Caco-2 (cell line): ENCODE measurements at places on chromosomes 2 and 18.

GRCh38 chr18:35127201-35127600, 86.0 kb downstream of the MAPRE2 start:
- H3K36me3 ChIP-seq, result no peaks in the 10 kb centered on the region
- H3K4me1 ChIP-seq, result no peaks in the 10 kb centered on the region
- no peak overlapping the region for H3K27ac ChIP-seq
- no peaks in the 10 kb centered on the region for H3K27me3 ChIP-seq

GRCh38 chr2:141201016-141201565, 929.7 kb downstream of the LRP1B start:
- no peak for DNase-seq
- no peak overlapping the region for H3K27ac ChIP-seq
- no peak overlapping the region for H3K4me3 ChIP-seq
- no peaks in the 10 kb centered on the region for H3K27me3 ChIP-seq

GRCh38 chr18:37659906-37660305, 94.3 kb upstream of the CELF4 start:
- no peaks in the 10 kb centered on the region for H3K4me1 ChIP-seq
- no peak overlapping the region for H3K4me3 ChIP-seq
- H3K27me3 ChIP-seq, result no peaks in the 10 kb centered on the region
- no peaks in the 10 kb centered on the region for H3K36me3 ChIP-seq
- no peak for DNase-seq

DNA sequence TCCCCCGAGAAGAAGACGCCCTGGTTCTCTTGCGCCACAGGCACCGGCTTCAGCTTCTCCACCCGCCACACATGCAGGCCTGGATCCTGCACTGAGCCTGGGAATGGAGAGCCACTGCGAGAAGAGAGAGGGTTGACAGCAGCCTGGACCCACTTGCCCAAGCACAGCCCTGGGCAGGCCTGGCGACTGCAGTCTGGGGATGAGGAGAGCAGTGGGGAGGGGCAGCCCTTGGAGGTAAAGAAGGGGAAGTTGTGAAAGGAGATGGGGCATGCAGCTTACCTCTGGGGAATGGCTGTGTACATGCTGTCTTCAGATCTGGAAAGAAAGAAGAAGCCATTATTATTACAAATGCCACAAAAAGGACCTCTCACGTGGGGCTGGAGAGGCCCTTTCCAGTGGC, 8.3 kb downstream of the CAPG start:
- H3K27ac ChIP-seq, result no peak overlapping the region
- H3K4me3 ChIP-seq, result no peak overlapping the region
- DNase-seq, result no peak
- no peaks in the 10 kb centered on the region for H3K36me3 ChIP-seq
- peaks cover 4% of the 10 kb centered on the region; the same call in 1 of the 2 replicates for H3K4me1 ChIP-seq

DNA sequence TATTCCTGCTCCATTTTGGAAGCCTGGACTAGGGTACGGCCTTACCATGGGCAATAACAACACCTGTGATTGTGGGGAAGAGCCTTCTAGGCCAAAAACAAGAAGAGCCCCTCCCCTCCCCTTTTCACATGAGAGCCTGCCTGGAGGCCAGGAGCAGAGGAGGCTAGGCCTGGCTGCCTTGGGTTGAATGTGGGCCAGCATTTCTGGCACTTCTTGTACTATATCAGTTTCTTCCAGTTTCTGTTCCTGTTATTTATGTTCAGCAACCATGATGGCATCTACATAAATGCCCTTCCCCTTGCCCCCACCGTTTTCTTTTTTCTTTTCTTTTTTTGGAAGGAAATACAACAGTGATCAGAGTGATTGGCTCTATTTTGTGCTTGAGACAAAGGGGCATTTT, 58.4 kb downstream of the KCTD18 start:
- DNase-seq, result no peak
- peaks cover 4% of the 10 kb centered on the region for H3K36me3 ChIP-seq
- H3K27ac ChIP-seq, result no peak overlapping the region
- H3K27me3 ChIP-seq, result no peaks in the 10 kb centered on the region
- H3K4me1 ChIP-seq, result no peaks in the 10 kb centered on the region

- H3K4me3 ChIP-seq, result no peak overlapping the region
- H3K4me1 ChIP-seq, result no peaks in the 10 kb centered on the region
- H3K27me3 ChIP-seq, result no peaks in the 10 kb centered on the region
These were observed 24.2 kb upstream of the PTPN4 start for GRCh38 chr2:119735565-119735964.

- no peaks in the 10 kb centered on the region for H3K27me3 ChIP-seq
- DNase-seq, result no peak
- H3K4me1 ChIP-seq, result no peaks in the 10 kb centered on the region
These were observed 35.1 kb upstream of the MPP4 start for GRCh38 chr2:201733544-201733943.

DNA sequence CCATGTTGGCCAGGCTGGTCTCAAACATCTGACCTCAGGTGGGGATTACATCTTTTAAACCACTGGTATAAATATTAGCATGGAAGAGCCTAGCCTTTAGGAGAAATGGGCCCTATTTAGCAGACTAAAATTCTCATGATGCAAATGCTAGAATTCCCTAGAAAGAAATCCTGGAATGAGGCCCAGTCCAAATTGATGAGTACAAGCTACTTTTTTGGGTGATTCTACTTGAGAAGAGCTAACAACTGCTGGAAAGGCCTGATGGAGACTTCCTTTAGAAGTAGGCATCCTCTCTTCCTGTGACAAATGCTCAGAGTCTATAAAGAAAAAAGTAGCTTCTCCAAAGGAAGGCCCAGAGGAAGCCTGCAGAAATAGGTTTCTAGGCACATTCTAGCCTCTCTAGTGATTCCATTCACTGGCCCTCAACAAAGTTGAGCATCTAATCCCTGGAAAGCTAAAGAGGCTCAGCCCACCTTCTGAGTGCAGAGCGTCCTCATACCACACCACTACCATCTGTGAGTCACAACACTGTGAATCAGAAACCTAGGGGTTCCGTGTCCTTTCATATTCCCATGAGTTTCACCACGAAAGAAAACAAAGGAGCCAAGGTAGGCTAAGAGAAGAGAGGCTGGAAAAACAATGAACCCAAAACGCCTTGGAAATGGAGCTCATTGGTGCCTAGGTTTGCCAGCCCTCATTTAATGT, 183.1 kb downstream of the C1D start:
- no peaks in the 10 kb centered on the region for H3K4me1 ChIP-seq
- DNase-seq, result no peak
- no peaks in the 10 kb centered on the region for H3K36me3 ChIP-seq
- no peak overlapping the region for H3K27ac ChIP-seq
- H3K4me3 ChIP-seq, result no peak overlapping the region

DNA sequence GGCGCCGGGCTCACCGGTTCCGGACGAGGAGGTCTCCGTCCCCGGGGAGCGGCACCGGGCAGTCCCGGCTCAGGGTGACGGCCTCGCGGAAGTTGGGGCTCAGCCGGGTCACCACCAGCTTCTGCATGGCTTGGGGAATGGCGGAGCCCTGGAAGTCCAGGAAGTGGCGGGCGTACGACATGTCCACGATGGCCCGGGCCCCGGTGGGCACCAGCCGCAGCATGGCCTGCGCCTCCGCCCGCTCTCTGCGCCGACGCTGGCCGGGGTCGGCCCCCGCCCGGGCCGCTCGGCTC, 157 bp downstream of the PTGR3 start:
- no peaks in the 10 kb centered on the region for H3K36me3 ChIP-seq
- no peak for DNase-seq
- H3K4me1 ChIP-seq, result no peaks in the 10 kb centered on the region; the same call in 1 of the 2 replicates
- no peak overlapping the region for H3K27ac ChIP-seq

GRCh38 chr2:71811157-71811556, 336.5 kb downstream of the CYP26B1 start:
- no peaks in the 10 kb centered on the region for H3K36me3 ChIP-seq
- no peak for DNase-seq
- H3K27ac ChIP-seq, result no peak overlapping the region
- no peak overlapping the region for H3K4me3 ChIP-seq
- no peaks in the 10 kb centered on the region for H3K4me1 ChIP-seq
